Fibroblast of the conjunctiva (primary cell): ENCODE measurements at places on chromosomes 3 and 15.
A peak's percentile ranks its signal among the peaks of the same experiment; 100 is the strongest.

GRCh38 chr3:10116138-10116460 lies 624 bp downstream of the BRK1 start:
- peak; percentile 13 for DNase-seq

- no peak for DNase-seq
Measured at GRCh38 chr15:25776071-25776746, 86.9 kb downstream of the ATP10A start.

- DNase-seq = no peak
Measured at GRCh38 chr15:69035205-69035917, 20.9 kb downstream of the NOX5 start.

DNA sequence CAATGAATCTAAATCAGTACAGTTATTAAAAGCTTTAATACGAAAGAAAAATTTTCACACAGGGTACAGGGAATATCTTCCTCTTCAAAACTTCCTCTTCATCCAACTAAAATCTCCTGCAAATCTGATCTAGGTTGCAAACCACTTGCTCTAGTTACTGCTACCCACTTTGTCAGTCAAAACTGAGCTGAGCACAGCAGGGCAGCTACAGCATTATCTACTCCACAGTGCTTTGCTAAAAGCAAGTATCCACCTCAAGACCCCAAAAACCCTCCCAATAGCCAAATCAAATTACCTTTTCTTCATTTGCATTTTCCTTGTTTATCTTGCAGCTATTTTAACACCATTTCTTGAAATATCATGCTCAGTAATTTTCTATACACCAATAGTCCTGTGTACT lies 14.7 kb downstream of the ZNF280D start:
- no peak for DNase-seq

DNA sequence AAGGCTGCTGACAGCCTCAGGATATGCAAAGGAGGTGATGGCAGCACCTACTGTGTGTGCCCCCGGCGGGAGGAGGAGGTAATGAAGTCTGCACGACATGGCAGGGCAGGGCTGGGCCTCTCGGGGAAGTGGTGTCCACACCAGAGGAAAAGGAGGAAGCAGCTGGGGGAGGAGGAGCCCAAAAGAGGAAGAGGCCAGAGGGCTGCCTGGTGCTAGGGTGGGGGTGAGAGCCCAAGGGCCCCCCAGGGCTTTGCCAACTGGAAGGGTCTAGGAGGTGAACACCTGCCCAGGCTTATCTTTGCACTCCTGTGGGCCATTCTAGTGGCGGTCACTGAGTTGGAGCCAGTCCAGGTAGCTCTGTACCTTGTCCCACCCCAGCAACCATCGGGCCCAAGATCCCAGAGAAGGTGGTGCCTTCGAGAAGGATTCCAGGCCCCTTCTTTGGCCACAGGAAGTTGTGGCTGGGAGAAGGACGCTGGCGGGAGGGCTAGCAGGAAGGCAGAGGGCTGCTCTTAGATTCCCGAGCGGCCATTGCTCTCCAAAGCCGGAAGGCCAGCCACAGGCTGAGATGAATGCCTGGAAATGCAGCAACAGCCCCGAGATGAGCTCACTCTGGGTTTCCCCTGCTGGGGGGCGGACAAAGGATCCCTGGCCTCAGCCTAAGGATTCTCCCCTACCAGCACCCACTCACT lies 7.0 kb downstream of the GNAI2 start:
- no peak for DNase-seq

- DNase-seq = no peak
Measured at GRCh38 chr3:177141899-177142646, 55.2 kb downstream of the TBL1XR1 start.

DNA sequence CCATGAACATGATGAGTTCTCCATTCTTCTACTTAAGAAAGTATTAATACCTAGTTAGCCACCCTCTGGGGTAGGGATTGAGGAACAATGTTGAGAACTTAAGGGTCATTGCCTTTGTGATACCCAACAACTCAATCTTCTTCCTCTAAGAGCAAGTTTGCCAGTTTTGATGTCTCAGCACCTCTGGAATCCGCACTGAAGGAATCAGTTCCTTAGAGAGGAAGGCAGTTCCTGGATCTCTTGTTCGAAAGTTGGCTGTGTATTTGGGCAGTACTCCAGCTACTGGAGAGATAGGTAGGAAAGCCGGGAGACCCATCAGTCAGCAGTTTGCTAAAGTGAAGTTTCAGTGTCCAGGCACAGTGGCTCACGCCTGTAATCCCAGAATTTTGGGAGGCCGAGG lies 35.6 kb upstream of the MTHFS start:
- no peak for DNase-seq

DNA sequence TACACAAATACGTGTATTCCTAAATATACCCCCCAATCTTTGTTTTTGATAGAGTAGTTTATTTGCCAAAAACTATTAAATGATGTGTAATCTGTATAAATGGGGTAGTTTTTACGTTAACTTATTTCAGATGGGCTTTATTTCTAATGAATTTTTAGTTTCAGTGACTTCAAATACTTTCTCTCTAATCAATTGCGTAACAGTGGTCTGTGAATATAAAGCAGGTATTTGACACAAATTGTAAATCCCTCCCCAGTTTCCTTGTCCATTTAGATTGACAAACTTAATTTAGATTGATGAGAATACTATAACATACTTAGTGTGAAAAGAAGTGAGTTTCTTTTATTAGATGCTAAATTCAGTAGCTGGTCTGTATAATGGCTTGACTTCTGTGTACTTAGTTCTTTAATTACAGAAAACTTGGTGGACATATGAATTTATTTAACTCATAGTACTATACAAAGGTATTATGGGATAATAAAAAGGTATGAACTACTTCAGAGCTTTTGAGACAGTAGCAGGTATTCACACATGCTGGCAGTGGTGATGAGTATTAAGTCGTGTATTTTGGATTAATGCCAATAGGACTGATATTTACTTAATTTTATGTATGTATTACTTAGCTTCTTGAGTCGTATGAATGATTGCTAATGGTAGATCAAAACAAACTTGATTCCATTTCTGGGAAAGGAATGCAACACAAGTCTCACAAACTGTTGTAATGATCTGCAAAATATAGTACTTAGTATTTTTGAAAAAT lies 81.6 kb downstream of the STT3B start:
- no peak for DNase-seq

DNA sequence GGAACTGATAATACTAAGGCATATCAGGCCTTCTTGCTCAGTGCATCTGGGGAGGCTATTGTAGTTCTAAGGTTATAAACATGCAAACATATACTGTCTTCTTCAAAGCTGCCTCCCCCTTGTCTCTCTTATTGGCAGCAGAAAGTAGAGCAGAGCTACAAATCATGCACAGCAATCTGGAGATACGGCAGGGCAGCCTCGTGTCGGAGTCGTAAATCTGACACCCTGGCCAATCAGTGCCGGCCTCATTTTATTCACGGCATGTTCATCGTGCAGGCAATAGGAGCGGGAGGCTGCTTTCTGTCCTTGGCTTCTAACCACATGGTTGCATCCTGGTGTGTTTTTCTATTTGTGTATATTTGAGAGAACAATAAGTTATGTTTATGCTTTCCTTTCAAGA lies 300.2 kb upstream of the CNTN6 start:
- no peak for DNase-seq

DNA sequence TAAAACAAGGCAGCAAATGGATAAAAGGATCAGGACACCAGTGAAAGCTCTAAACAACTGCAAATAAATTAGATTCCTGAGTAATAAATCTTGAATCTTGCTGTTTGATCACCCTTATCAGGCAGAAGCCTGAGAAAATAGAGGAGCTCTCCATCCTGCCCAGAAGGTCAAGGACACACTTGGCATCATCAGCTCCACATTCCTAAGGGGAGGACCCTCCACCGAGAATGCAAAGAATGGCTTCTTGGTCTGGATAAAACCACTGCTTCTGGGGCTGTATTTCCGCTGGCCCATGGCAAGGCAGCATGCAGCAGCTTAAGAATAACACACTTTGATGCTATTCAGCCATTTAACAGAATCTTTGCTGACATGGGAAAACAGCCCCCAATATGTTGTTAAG lies 108.9 kb upstream of the TSC22D2 start:
- no peak for DNase-seq

- DNase-seq = no peak
Measured at GRCh38 chr3:186083746-186084145, 25.1 kb downstream of the ETV5 start.

- DNase-seq = no peak
Measured at GRCh38 chr3:141858312-141858711, 18.1 kb upstream of the ATP1B3 start.
